ENCODE measurements at places on chromosomes 5 and 9.

GRCh38 chr5:125197321-125197720 lies 450.9 kb upstream of the ZNF608 start:
- no peak for DNase-seq

DNA sequence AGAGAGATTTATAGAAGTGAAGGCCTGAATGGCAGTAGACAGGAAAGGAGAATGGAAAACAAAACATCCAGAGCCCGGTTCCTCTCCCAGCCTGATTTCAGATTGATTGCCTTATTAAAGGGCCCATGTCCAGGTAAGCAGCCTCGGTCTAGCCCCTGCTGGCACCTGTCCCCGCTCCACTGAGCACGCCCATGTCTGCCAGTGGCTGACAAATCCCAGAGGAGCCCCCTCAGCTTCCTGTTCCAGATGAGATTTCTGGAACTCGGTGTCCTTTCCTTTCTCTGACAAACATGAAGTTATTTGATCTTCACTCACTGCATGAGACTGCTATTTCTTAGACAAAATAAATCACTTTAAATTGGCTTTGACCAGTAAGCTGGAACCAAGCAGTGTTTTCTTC lies 187.0 kb upstream of the ADCY2 start:
- no peak for DNase-seq

DNA sequence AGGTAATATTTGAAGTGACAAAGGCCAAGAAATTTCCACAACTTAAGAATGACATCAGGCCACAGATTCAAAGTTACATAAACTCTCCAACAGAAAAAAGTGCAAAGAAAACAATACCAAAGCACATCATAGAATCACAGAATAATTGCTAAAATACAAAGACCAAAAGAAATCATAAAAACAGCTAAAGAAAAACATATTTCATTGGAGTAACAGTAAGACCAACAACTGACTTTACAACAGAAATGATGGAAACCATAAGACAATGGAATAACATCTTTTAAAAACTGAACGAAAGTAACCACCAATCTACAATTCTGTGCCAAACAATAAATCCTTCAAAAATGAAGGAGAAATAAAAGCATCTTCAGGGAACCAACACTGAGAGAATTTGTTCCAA lies 38.3 kb downstream of the ZDHHC21 start:
- no peak for DNase-seq

DNA sequence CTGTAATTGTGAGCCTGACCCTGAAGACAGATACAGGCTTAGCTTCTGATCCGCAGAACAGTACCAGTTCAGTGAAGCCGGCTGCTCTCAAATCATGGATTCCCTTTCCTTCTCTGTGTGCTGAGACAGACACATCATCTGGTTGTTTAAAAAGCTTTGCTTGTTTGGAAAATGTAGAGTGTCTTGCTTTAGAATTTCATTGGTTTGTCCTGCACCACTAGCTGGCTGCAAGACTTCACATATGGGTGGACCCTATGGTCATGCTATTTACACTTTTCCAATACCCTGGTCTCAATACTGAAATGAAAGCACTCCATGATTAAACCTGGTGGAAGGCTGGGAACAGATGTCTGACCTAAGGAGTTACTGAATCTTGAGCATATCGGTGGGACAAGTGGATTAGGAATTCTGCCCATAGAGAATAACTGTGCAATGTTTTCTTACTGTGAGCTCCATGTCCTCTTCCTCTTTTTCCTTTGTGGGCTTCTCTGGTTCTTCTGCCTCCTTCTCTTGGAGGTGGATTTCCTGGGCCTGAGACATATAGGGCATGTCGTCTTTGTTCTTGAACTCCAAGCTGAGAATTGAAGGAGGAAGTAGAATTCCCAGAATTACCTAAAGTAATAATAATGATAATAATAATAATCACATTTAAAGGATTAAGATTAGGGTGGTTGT lies 201.1 kb upstream of the KLF9 start:
- DNase-seq: no peak

DNA sequence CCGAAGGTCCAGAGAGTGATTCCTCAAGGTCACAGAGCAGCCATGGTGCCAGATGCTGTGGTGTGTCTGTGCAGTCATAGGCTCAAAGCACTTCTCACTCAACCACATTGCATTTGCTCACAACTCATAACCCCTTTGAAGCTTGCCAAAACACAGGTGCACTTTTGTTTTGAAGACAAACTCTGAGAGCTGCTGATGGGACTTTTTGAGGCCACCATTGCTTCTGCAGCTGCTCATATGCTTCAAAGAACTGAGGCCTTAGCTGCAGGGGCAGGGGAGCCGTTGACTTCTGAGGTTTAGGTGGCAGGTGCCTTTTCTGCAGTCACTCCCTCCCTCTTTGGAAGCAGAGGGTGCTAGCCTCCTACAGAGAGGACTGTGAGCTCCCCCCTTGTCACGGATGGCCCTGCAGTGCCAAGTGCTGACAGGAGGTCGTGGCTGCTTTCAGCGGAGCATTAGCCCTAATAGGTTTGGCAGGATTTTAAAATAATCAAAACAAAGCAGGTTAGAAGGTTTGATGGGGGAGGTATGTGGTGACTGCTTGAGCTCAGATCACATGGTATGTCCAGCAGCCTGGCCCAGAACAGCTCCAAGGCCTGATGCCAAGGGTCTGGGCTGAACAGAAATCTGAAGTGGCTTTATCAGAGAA lies 232.1 kb downstream of the MAN2A1 start:
- peak; percentile 11 for DNase-seq

- no peak for DNase-seq
Observed at GRCh38 chr9:129307227-129307970, 129.3 kb upstream of the IER5L start.

GRCh38 chr9:127155314-127155960 lies 33.0 kb upstream of the ANGPTL2 start:
- DNase-seq: no peak

GRCh38 chr9:78954286-78954685 lies 617.5 kb upstream of the TLE4 start:
- no peak for DNase-seq

- DNase-seq: no peak
Observed at GRCh38 chr9:85009251-85009650, 339.7 kb downstream of the NTRK2 start.

DNA sequence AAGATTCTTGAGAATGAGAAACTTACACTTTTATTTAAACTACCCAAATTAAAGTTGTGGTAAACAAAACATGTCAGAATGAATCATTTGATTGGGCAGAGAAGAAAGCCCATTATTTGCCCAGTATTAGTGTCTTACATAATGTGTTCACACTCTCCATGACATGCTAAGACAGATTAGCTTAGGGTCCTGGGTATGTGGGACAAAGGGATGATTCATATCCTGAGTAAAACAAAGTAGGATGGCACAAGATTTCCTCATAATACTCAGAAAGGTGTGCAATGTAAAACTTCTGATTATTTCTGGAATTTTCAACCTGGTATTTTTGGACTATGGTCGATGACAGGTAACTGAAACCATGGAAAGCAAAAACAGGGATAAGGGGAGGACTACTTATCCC lies 183.9 kb upstream of the POU5F2 start:
- DNase-seq: no peak

- no peak for DNase-seq
Observed at GRCh38 chr9:95336281-95336680, 18.8 kb upstream of the FANCC start.

- no peak for DNase-seq
Observed at GRCh38 chr9:115035841-115036612, 81.9 kb downstream of the TNC start.

- no peak for DNase-seq
Observed at GRCh38 chr5:107807431-107807830, 136.7 kb upstream of the EFNA5 start.

DNA sequence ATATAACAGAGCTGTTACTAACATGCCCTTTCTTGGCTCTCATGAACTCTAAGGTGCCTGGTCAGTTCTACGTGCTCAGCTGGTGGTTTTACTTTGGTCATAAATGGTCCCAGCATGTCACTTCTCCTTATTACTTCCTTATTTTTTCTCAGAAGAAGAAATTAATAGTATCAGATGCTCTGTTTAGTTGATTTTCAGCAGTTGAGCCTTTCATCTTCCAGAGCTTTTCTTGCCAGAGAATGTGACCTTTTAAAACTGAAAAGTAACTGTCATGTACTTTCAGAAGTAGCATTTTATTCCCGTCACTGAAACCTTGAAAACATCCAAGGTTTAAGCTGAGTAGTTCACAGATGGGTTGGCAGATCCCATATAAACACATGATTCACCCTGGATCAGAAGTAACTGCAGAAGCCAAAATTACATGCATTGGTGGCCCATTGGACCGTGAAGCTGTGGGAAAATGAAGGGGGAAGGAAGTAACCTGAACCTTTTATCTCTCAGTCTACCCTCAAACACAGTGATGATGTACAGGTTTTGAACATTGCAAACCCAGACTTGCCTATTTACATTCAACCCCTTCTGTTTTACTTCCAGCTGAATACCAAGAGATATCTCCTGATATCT lies 50.5 kb downstream of the HACD4 start:
- no peak for DNase-seq

- DNase-seq: no peak
Observed at GRCh38 chr5:91417219-91417618, 34.1 kb upstream of the ARRDC3 start.

DNA sequence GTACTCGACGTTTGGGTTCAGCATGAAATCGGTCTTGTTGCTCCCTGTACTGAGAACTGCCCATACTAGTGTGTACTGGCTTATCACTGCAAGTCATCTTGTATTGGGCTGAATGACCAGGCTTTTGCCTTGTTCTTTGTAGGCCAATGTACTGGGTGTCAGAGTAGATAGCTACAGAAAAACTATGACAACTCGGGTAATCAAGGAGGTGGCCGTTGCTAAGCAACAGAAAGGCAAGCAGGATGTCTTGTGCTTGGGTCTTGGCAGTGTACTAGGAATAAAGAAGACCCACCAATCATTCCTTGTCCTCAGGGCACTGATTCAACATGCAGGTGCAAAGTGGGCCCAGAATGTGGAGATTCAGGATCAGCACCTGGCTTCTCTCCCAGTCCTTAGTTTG lies 11.9 kb upstream of the SHISAL2B start:
- no peak for DNase-seq

GRCh38 chr9:87309236-87309635 lies 188.4 kb upstream of the DAPK1 start:
- no peak for DNase-seq

DNA sequence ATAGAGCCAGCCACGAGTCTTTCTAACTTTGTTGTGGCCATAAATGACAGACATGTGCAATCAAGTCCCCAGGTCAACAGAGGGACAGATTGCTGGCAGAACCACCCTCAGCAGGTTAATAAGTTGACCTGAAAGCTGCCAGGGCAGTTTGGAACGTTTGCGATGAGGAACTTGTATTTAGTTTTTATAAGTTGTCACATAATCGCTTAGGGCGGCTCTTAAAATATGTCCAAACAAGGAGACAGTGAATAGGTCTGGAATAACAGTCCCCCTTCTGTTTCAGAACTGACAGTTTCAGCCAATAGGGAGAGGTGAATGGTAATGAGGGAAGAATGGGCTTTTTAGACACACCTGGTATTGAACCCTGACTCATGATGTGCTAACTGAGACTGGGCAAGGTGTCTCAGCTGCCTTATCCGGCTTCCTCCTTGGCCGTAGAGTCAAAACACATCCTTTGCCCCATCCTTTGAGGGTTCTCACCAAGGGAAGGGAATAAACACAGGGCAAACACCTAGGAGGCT lies 33.6 kb upstream of the GABRP start:
- no peak for DNase-seq

DNA sequence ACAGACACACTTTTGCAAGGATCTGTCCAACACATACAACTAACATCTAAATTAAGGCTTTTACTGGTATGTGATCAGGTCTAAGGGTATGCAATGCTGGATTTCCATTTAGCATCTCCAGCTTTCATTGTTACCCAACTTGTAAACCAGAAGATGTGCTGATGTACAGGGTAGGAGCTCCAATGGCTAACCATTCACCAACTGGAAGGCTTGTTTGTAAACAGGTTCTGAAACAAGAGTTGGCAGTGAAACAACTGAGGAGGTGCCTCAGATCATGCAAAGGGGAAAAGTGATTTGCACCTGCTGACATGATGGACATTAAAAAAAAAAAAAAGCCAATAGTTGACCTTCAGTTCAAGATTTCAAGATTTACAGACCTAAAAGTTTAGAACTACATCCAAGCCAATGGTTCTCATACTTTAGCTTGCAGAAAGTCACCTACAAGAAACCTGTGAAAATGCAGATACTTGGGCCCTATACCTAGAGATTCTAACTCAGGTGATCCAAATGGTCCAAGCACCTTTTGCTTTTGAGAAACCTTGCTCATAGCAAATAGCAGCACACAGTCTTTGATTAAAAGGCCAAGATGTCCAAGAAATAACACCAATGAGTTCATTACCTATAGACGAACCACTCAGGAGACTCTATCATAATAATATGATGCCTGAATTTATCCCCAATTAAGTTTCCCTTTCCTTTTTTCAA lies 64.0 kb upstream of the GLRX start:
- DNase-seq: no peak

GRCh38 chr5:90326995-90327394 lies 82.6 kb downstream of the CETN3 start:
- no peak for DNase-seq

DNA sequence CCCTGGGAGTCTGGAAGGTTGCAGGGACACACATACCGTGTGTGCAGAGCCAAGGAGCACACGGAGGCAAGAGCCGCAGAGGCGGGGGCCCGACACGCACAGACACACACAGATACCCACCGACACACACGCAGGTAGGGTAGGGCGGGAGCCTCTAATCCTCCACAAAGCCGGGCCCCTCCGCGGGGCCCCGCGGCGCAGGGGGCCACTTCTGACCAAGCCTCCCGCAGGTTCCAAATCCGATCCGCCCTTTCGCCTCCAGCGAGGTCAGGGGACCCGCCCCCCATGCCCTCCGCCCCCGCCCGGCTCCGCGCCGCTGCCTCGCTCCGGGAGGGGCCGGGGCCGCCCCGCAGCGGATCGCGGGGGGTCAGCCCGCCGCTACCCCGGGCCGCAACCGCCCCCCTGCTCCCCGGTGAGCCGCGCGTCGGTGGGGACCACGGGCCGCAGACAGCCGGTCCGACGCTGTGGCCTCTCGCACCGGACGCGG lies 1.4 kb upstream of the LMX1B start:
- no peak for DNase-seq

GRCh38 chr5:150607991-150608390 lies 32.5 kb upstream of the SYNPO start:
- DNase-seq: no peak

GRCh38 chr5:160702311-160702803 lies 149.7 kb downstream of the ATP10B start:
- DNase-seq: no peak

DNA sequence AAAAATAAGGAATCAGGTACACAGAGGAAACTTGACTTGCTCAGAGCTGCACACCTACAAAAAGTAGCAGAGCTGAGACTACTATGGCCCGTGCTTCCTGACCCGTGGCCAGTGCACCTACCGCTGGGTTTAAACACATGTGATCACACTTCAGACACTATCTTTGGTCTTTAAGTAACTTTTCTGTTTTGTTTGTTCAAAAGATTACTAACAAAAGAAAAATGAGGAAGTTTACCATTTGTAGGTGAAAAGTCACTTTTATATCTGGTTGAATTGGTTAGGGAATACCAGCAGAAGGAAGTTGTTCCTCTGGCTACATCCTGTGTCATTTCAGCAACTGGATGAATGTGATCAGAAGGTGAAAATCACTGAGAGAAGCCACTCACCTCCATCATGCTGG lies 6.5 kb upstream of the SYK start:
- no peak for DNase-seq

Data from stimulated activated CD8-positive, alpha-beta memory T cell treated with anti-CD3 and anti-CD28 coated beads, Interleukin-12 subunit alpha, Interleukin-12 subunit beta, amount 100 ng/mL, for 1 hour (primary cell).